Mucosa of descending colon (tissue), 3 donors: ENCODE measurements at places on chromosomes 6 and 20. TPM values are rescaled to one million over a fixed set of nuclear protein-coding genes. Genes with fewer than 3 reads are reported as not detected.

Gene EFCAB8
- not detected for total RNA-seq

- DNase-seq: no peak
Observed at GRCh38 chr6:162653808-162654207, 73.8 kb downstream of the PRKN start.

Gene COL9A3
- total RNA-seq: 2.3 TPM

GRCh38 chr20:60408435-60408834 is 450.2 kb downstream of the CDH26 start:
- no peak for DNase-seq

DNA sequence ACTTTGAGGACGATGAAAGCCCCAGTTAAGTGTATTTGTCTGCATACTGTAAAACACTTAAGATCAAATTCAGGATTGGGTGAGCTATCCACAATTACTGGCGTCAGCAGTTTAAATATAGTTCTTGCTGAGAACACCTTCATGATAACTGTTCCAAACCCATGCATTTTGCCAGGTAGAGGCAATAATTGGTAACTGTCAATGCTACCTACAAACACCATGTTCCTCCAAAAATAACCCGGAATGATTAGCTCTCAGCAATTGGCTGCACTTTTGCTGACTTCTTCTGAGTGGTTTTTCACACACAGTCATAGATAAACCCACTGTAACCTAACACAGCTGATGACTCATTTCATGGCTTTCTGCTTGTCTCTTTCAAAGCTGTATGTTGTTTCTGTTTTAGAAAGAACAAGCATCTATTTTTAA is 1358.6 kb upstream of the GJE1 start:
- no peak for DNase-seq

- DNase-seq: no peak
Observed at GRCh38 chr20:37542281-37542680, 14.6 kb upstream of the BLCAP start.

- DNase-seq: peak; percentile 83
Observed at GRCh38 chr6:31878726-31879125, at the start of gene SLC44A4. TSS of gene SLC44A4 (minus strand) at chr6:31878997. CDS start at chr6:31878980, 17 bp downstream.

Gene SSR1
- 139 TPM for total RNA-seq

DNA sequence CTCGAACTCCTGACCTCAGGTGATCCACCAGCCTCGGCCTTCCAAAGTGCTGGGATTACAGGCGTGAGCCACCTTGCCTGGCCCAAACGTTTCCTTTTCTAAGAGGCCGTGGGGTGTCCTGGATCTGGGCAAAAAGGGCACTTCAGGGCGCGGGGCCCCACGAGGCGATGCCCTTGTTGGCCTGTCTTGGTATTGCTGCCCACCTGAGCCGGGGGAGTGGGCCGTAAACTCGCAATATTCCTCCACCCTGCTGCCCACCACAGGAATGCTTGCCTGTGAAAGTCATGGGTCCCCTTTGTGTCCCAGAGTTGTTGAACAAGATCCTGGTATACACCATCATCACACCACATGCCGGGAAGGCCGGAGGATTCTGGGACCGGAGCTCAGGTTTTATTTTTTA is 49.0 kb downstream of the SSR1 start:
- no peak for DNase-seq

DNA sequence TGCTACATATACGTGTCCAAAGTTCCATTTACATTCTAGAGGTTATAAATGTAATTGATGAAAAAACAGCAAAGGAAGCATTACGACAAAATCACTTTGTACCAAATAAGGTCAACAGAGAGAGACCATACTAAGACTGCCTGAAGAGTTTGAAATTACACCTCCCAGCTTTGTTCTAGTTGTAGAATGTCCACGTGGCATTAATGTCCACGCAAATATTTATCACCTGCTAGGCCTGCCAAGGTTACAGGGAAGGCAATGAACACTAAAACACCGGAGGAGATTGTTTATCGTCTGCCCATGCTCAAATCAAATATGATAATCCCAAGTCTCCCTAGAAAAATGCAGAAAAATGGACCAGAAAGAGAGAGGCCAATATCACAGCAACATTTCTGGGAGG is 6.2 kb downstream of the RALGAPA2 start:
- DNase-seq: no peak
